ENCODE measurements at places on chromosomes 2 and 18. TPM values are rescaled to one million over a fixed set of nuclear protein-coding genes. Genes with fewer than 3 reads are reported as not detected.

The NGEF gene
- 17.8 TPM for total RNA-seq

The GAD1 gene
- 12.5 TPM for total RNA-seq

The STARD6 gene
- not detected for total RNA-seq

The MYL1 gene
- total RNA-seq, result not detected

GRCh38 chr2:207807516-207807915, 37.8 kb upstream of the FZD5 start:
- no peak for DNase-seq

GRCh38 chr2:23599667-23600066, 214.7 kb downstream of the KLHL29 start:
- DNase-seq, result no peak

Data from Panc1 (cell line).